Smooth muscle cell of the brain vasculature (primary cell): ENCODE measurements at places on chromosomes 3 and 15.

GRCh38 chr15:92810418-92811138, 89.5 kb upstream of the CHD2 start:
- no peak for DNase-seq

DNA sequence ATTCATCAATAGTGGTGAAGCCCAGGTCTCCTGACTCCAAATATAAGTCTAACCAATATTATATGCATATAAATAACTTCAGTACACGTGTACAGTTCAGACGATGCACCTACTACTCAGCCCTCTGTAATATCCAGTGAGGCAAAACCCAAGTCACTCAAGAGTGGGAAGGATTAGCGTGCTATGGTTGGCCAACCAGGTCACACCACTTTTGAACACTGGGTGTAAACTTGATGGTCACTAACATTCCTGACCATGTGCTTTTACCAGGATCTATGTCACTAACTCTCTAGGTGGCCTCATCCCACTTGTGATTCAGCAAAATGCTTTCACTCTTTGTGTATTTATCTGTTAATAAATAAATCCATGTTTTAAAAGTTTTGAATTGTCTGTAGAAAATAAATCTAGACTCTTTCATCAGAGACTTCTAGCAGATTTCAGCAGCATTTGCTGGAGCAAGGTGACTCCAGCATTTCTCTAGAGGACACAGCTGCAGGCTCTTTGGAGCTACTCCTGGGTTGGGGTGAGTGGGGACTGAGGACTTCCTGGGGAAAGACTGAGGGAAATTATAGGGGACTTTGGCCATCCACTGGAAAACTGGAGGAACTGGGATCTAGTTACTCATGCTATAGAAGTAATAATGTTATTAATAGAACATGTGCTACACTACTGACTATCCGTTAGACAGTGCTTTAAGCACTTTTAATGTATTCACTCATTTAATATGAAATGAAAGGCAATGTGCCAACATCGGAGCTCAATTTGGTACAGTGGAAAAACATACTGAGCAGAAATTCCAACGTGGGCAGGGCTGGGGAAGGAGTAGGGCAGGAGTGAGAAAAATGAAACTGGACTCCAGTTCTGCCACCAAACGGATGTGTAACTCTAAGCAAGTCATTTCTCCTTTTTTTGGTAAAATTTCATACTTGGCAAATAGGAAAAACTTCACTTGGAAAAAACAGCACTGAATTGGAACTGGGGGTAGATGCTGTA, 97.9 kb downstream of the RORA start:
- no peak for DNase-seq

GRCh38 chr3:5411786-5412185, 224.3 kb downstream of the EDEM1 start:
- no peak for DNase-seq

DNA sequence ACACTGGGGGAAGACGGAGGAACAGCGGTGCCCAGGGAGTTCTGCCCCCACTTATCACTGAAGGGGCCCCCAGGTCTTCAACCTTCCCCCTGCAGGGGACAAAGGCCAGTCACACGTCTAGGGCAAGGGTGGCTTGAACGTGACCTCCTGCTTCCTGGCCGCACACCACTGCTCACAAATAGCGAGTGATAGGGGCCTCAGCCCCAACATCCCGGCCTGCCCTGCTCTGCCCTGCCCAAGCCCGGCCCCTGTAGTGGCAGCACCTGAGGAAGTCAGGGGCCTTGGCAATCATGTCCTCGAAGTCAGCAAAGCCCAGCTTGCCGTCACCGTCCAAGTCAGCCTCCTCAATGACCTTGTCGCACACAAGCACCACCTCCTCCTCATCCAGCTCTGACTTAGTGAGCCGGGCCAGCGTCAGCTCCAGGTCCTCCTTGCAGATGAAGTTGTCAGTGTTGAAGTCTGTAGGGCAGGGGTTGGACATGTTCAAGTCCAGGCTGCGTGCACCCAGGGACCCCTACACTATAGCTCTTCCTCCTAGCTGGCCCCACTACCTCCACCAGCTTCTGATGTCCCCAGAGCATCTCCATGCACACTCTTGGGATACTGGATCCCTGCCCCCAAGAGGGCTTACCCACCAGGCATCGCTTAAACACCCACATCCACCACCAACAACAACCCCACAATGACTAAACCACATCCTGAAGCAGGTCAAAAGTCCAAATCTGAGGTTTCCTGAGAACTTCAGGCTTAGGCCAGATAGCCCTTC, 13.3 kb downstream of the SH2D7 start:
- no peak for DNase-seq

DNA sequence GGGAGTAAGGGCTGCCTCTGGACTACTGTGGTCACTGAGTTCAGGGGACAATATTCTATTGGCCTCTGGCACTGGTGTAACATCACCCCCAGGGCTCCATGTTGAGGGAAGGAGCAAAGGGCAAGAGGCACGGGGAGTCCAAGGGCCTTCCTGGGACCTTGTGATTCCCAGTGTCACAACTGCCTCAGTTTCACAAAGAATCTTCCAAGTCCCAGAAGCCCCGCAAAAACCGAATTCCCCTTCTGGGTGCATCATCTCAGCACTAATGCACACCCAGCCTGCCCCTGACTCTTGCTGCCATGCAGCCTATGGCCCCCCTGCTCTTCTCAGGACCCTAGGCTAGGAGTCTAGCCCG, 5.5 kb downstream of the AMOTL2 start:
- no peak for DNase-seq

GRCh38 chr15:81945014-81945615, 100.7 kb downstream of the MEX3B start:
- DNase-seq = no peak

GRCh38 chr3:62281726-62282125, 91.6 kb downstream of the FEZF2 start:
- peak; percentile 1 for DNase-seq

DNA sequence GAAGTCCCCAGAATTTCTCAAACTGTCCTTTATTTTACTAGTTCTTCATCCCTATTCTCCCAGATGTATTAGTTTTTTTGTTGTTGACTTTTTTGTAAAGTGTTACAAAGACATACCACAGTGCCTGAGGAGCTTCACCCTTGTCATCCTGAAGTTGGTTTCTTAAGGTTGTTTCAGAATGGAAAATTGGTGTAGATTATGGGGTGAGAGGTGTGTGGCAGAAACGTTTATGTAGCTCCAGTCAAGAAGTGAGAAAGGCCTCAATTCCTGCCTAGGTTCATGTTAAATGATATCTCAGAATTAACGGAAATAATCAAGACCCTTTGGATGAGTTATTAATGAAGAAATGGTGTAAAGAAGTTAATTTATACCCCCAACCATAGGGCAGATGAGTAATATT, 6.8 kb downstream of the EDEM1 start:
- DNase-seq = no peak

DNA sequence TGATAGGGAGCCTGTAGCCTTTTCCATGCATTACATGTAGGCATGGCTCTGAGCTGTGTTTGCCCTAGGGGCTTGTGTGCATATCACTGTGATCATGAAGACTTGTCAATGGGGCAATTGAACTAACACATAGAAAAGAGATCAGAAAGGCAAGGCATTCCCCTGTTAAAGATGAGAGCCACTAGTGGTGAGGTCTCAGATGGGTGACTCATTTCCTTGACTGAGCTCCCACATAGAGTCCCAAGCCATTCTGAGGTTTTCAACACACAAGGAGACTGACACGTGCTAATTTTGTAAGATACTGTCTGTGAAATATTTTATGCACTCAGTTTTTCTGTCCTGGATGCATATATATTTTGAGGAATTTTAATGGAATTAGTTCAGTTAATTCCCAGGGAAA, 53.8 kb downstream of the SAMMSON start:
- DNase-seq = no peak

DNA sequence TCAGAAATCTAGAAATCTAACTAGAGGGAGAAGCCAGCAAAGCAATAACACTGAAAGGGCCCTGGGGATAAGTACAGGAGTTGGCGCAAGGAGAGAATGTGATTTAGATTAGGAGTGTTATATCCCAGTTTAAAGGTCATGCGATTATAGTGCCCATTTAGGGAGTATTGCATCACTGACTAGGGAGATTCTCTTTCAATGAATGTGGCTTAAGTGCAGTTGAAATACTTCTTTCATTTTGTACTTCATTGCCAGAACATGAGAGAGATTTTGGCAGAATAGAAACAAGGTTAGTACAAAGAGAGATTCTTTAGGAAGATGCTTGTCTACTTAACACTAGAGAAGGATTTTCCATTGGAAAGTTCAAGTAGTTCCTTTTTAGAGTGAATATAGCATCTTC, 13.9 kb downstream of the ROBO2 start:
- DNase-seq = no peak

- no peak for DNase-seq
Measured at GRCh38 chr3:45462522-45463265, 74.3 kb downstream of the LARS2 start.

DNA sequence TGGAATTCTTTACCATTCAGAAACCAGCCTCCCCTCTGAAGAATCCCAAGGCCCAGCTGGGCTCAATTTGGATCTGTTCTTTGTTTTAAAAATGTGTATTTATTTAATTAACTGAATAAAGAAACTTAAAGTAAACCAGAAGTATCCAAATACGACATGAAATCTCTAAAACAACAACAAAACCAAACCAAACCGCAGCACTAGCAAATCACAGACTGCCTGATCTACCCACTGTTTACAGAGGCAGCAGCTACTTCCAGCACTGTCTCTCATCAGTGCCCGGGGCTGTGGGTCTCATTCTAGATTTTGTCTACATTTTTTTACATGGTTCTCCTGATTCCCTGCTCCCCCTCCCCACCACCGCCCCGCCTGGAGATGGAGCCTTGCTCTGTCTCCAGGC, 2.3 kb downstream of the FLNB start:
- DNase-seq = no peak

GRCh38 chr3:175227126-175227525, 368.0 kb downstream of the NAALADL2 start:
- no peak for DNase-seq

GRCh38 chr3:118476885-118477618, 557.6 kb downstream of the IGSF11 start:
- no peak for DNase-seq

GRCh38 chr3:79521221-79521848, 246.5 kb downstream of the ROBO1 start:
- peak; percentile 15 for DNase-seq

DNA sequence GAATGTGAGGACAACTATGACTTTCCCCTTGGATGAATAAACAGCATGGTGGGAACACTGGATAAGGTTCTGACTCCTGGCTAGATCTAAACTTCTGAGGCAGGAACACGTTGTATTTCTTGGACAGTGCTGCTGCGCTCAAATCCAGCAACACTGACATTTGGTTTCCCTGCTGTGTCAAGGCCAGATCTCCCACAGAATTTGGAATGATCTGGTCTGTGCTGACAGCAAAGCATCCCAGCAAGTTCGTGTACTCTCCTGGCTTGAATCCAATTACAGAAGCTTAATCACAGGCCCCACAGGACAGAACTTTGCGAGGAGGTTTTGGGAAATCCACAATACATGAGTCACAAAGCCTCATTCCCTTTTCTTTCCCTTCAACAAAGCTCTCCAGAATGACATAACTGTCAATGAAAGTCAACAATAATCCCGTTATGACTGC, 92.5 kb downstream of the ADAMTS9 start:
- peak; percentile 97 for DNase-seq

DNA sequence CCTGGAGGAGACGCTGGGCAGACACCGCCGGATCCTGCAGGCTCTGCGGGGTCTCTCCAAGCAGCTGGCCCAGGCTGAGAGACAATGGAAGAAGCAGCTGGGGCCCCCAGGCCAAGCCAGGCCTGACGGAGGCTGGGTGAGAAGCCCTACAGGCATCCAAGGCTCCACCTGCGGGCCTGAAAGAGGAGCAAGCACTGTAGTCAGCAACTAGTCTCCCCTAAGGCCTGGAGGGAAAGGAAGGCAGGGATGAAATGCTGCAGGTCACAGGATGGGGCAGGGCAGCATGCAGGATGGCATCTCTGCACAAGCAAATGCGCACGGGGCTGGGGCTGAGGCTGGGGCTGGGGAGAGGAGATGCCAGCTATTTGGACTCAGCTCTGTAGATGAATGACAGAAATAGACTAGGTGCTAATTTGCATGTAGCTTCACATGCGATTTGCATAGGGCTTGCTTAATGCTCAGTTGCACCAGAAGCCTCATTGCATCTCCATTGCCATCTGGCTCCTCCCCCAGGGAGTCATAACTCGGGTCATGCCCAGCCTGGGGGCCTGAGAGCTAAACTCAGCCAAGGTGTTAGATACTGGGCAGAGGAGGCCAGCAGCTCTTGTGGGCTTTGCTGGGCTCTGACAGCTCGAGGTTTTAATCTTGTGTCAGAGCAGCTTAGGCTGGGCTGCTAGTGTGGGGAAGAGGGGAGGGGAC, 5.2 kb upstream of the CPLX3 start:
- no peak for DNase-seq

- DNase-seq = no peak
Measured at GRCh38 chr3:108453565-108453964, 56.8 kb downstream of the MYH15 start.

GRCh38 chr3:34073111-34073510, 274.7 kb downstream of the PDCD6IP start:
- DNase-seq = no peak

DNA sequence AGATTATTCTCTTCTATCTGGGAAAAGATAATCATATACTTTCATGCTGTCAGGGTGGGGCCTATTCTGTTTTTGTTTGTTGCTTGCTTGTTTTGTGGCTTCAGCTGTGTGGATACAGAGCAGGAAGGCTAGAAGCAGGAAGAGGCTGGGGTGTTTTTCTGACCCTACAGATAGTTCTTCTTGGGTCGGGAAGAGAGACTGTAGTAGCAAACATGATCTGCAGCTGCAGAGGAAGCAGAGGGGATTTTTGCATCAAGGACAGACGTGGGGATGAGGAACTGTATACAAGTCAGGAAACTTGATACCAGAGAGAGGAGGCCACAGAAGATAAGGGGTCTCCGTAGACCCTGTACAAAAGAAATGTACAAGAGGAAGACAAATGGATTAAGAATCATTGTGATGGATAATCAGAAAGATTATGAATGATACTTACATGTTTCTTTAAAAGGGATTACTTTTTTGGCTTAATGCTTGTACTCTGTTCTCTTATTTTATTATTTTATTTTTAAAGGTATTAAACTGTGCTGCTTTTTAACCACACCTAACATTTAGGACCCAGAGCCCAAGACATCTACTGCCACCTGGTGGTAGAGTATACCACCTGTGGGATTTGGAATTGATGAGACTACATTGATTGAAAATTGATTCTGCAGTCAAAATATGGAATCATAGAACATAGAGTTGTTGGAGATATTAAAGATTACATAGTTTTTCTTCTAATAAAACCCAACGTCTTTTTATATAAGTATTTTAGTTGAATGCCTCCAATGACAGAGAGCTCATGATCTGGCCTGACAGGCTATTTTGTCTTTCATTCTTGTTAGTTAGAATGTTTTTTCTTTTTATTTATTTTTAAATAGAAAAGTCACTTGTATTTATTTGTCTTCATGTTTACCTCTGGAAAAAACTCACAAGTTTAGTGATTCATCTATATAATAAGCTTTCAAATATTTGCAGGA, 87.3 kb upstream of the ROPN1 start:
- DNase-seq = no peak

DNA sequence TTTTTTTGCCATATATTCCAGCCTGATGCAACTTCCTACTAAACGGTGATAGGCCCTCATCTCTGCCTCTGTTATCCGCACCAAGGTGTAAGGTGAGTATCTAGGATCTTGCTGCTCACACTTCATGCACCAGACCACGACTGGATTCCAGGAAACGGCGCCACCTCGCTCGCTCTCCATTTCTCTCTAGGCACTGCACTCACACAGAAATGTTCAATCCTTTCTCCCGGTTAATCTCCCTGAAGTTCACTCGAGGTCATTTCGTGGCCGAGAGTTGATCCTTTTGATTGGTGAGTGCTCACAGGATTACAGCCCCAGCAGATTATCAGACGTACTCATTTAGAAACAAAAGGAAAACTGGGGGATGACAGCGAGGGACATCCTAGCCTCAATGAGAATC, 28.1 kb downstream of the MCF2L2 start:
- no peak for DNase-seq
